DMS153 (cell line): ENCODE measurements at places on chromosomes 1 and 21.

DNA sequence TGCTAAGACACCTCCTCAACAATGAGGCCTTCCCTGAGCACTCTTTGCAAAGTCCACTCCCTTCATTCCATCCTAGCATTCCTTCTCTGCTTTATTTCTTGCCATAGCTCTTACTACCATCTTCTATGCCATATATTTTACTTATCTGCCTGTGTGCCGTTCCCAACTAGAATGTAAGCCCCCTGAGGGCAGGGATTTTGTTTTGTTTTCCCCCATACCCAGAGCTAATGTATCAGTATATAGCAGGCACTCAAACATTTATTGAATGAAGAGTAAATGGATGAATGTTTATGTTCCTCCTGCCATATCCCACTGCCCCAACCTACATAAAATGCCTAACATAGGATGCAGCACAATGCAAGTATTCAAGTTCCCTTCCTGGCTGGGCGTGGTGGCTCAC lies 14.9 kb upstream of the PPP1R15B start:
- no peak for DNase-seq

DNA sequence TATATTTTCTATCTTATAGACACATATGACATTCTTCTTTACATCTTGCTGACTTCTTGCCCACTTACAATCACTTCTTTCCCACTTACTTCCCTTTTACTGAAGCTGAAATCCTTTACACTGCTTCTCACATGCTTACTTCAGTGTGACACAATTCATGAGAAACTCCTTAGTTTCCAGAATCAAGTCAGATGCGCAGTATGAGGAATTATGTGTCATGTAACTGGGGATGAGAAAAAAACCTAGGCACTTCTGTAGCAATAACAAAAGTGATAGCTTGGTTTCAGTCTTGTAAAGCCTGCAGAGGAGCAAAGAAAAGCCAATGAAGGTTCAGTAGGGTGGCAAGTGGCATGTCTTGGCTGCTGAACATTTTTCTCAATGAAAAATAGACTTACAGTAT lies 566.2 kb upstream of the RGS18 start:
- no peak for DNase-seq

DNA sequence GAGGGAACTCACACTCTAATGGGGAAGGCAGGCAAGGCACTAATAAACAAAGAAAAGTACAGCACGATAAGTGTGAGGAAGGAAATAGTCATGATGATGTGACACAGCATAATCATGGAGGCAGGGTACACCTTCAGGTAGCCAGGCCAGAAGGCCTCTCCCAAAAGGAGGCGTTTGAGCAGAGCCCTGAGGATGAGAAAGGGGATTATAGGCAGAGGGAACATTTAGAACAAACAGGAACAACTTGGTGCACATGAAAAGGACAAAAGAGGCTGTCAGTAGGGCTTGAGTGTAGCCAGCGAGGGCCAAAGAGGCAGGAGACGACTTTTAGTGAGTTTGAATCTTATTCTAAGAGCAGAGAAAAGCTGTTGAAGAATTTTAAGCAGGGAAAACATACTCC lies 33.4 kb upstream of the CRNN start:
- no peak for DNase-seq

GRCh38 chr1:155643230-155643629 lies 33.2 kb downstream of the MSTO1 start:
- no peak for DNase-seq

GRCh38 chr1:220880726-220881506 lies 1.7 kb downstream of the HLX start:
- no peak for DNase-seq

GRCh38 chr1:154707901-154708463 lies 100.0 kb upstream of the ADAR start:
- no peak for DNase-seq

GRCh38 chr1:101115112-101115511 lies 89.5 kb upstream of the DPH5 start:
- no peak for DNase-seq

DNA sequence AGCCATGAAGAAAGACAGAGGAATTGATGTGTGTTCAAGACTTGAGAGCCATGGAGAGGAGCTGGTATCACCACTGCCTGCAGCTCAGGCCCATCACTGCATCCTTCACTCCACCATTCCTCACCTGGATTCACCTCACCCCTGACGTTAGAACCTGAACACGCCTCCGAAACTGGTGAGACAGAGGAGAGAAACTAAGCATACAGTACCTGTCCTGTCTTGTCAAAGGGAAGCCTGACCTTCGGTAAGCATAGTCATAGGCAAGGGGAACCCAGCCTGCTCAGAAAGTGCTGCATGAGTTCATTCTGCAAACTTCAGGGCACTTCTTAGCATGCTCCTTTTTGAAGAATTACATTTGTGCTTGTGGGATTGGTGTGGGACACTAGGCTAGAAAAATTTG lies 425.8 kb downstream of the DSCAM start:
- DNase-seq, result no peak

- DNase-seq, result no peak
These were observed 70.8 kb downstream of the KIF26B start for GRCh38 chr1:245225322-245226202.
